Activated T-cell treated with anti-CD3 and anti-CD28 coated beads for 24 hours (primary cell): ENCODE measurements at places on chromosomes 12 and 14.

DNA sequence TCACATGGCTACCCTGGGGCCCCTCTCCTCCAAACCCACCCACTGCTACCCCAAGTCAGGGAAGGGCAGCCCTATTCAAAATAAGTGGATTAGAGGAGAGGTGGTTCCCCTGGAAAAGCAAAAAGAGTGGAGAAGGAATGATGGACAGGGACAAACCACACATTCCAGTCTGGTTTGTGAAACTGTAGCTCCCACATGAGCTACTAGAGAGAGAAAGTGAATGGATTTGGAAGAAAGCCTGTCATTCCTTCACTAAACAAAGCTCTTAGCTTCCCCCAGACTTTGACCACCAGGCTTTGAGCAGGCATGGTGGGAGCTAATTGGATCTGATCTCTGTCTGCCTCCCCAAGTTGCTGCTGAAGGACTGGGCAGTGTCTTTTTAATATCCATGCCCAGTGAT lies 28.0 kb downstream of the CCDC63 start:
- no peak for DNase-seq

DNA sequence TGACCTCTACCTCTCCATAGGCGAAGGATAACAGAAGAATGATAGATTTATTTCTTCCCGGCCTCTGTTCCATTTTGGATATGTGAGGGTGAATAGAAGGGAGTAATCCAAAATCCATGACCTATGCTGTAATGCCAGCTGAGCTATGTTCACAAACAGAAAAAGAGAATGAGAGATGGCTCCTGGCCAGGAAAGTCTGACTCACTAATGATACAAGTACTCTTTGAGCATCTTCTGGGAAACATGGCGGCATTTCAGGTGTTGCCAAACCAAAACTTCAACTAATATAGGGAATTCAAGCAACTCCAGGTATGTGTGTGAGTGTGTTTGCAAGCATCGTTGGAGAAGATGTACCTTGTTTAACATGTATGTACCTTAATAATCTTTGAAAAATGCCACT lies 55.1 kb downstream of the MED13L start:
- peak; percentile 31 for DNase-seq

DNA sequence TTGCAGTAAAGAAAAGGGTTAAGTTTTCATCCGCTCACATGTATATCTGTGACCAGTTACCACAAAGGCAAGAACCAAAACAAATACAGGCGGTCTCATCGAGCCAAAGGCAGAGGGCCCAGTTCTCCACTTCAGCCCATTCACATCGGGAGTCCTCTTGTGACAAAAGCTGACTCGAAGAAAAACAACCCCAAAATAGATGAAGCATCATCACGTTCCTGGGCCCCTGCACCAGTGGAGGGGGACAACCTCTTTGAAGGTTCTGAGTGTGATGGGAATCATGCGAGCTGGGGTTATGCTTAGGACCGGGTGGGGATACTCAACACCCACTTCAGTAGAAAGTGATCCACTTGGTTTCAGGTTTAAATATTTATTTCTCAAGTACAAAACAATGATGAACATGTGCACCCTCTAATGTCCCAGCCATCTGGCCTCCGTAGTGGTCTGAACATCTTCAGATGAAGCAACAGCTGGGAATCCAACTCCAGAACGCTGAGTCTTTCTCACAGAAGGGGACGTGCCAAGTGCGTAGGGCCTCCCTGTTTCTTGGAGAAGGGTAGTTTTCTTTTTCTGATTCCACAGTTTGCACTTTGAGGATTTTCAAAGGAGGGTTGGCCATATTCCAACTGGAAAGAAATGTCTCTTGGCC lies 8.4 kb downstream of the GSC start:
- DNase-seq: no peak

GRCh38 chr14:58817846-58818245 lies 180.1 kb downstream of the DACT1 start:
- DNase-seq: no peak

GRCh38 chr12:94047781-94048567 lies 100.4 kb upstream of the PLXNC1 start:
- DNase-seq: no peak

- DNase-seq: no peak
Measured at GRCh38 chr12:55172686-55173085, 46.5 kb downstream of the OR9K2 start.

DNA sequence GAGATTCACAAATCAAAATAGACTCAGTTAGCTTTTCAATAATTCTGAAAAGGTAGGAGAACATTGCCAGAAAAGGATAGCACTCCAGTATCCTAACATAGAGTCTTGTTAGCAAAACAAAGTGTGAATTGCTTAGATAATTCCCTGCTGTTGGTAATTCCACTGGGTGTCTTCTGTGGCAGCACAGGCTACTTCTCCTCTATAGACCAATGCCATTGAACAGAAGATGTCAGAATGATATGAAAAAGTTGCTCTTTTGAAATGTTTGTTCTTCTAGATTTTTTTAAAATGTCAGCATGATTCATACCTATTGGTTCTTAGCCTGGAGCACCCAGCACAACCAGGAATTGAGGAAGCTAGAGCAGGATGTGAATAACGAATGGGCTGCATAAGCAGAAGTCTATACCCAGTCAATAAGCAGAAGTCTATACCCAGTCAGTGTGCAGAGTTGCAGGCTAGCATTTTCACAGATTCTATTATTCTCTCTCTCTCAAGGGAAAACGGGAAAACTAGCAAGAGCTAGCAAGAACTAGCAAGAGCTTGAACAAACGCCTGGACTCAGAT lies 112.8 kb downstream of the SYT1 start:
- DNase-seq: no peak

- peak; percentile 64 for DNase-seq
Measured at GRCh38 chr14:93112891-93113677, 2.6 kb downstream of the ITPK1 start.

DNA sequence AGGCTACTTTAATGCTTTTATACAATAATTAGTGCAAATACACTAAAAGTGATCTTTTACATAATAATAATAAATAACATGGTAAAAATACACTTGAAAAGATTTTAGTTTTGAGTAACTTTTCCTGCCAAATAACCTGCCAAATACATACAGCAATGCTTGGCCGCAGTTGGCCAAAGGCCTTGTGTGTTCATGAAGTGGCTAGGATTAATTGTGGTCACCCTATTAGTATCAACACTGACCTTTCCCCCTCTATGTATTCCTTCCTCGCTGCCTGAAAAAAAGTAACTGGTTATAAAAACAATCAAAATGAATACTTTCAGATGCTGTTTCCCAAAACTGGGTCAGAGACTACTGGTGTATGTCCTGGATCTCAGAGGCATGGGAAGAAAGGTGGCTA lies 34.3 kb downstream of the KICS2 start:
- DNase-seq: no peak

- DNase-seq: no peak
Measured at GRCh38 chr12:4867384-4867783, 42.3 kb upstream of the KCNA1 start.

DNA sequence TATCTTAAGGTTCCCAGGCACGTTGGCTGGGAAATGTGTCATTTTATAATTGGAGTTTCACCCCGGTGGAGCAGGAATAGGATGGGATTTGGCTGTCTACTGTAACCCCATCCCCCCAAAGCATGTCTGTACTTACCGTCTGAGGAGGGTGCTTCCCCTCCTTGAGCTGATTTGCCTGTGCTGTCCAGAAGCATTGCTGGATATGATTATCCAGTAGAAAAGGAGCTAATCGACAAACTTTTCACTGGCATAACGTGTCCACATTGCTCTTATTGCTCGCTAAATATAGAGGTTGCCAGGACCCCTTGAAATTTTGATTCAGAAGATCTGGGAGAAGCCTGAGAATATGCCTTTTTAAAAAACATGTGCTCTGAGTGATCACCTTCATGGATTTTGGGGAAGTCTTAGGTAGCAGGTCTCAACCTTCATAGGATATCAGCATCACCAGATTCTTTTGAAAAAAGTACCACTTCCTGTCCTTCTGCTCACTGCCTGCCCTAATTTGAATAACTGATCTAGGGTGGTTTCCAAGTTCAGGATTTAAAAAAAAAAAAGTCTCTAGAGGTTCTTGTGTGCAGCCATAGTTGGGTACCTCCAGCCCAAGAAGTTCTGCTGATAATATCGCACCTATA lies 80.4 kb upstream of the KCNA1 start:
- DNase-seq: no peak

DNA sequence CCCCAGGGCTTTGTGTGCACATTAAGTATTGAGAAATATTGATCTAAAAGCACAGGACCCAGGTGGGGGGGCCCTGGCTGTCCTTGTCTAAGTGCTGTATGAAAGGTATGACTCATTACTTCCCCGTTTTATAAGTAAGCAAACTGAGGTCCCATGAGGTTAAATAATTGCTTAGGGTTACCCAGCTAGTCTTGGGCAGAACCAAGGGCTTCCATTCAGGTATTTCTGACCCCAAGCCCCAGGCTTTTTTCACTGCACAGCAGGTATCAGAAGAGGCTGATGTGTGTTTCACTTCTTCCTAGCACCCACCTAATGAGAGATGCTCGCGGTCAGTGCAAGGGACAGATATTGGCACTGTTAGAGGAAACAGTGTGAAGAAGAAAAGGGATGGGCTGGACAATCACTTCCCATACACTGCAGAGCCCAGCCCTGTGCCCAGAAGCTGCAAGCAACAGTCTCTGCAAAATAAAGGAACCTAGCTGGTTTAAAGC lies 4.7 kb upstream of the TC2N start:
- no peak for DNase-seq

- DNase-seq: no peak
Measured at GRCh38 chr12:46354802-46355199, 17.8 kb downstream of the SLC38A2 start.

DNA sequence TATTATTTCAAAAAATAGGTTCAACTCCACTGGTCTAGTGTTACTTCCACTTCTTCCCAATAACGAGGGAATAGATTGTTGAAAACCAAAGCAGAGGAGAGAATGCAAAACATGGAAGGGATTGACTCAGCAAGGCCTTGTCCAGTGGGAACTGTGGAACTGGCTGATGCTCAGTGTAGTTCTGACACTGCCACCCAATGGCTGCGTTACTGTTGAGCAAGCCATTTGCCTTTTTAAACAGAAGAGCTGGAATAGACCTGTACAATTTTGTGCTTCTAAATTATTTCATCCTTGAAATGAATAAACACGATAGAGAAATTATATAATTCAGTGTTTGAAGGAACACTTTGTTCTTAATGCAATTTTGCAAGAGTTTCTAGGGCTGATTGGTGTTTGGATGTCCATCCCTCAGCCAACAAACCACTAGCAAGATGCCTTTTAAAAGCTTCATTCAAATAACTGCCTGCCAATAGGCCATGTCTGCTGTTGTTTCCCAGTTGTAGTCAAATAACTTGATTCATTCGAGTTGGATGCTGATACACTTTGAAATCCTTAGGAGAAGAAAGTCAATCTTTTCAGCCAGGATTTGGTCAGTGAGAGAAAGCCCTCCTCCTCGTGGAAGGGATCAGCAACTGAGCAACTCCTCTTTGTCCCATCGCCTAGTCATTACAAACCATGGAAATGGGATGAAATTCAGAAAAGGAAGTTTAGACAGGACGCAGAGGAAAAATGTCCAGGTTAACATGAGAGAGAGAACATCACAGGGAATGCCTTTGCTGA lies 7.3 kb upstream of the MGP start:
- DNase-seq: no peak

- no peak for DNase-seq
Measured at GRCh38 chr12:86158956-86159355, 97.2 kb downstream of the MGAT4C start.

GRCh38 chr12:96774496-96775256 lies 132.4 kb upstream of the NEDD1 start:
- no peak for DNase-seq

DNA sequence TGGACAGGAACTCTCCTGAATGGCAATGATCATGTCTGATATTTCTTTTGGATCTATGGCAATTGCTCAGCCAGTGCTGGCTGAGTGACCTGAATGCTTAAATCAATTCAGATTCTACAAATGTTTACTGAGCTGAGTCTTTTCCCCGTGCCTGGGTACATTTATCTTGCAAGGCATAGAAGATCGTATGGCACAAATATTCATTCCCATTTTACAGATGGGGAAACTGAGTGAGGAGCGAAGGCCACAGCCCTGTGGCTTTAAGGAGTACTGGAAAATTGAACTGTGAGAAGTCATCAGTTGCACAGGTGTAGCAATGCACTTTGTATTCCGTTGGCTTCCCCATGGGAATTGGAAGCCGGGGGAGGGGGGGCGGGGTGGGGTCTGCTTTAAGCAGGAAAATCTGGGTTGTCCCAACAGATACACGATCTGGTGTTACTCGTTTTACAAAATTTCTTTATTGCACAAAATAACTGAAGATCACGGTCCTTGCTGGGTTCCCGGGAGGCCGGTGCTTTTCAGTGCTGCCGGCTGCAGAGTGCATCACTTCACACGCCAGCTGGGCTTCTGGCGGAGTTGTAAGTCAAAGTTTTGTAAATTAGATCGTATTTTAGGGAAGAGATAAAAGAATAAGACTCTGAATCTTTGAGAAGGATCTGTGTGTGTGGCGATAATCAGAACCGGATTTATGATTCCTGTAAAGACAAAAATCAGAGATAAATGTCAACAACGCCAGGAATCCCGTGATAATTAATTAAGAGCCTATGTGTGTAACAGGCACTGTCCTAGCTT lies 75.0 kb upstream of the MAP1LC3B2 start:
- no peak for DNase-seq

- DNase-seq: no peak
Measured at GRCh38 chr12:92908108-92908507, 21.0 kb downstream of the EEA1 start.

DNA sequence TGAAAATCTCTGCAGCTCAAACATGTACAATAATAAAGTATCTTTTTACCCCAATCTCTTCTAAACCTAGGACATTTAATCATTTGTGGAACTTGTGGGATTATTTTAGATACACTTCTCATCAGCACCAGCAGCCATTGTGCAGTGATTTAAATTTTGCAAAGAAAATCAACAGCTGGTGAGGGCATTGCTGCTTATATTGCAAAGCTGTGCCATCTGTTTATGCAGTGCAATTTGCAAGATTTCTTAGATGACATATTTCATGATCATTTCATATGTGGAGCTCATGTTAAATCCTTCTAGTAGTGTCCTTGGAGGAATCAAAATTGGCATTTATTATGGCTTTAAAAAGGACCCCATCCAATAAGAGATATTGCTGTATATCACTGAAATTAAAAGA lies 320.7 kb downstream of the BTG1 start:
- DNase-seq: no peak

GRCh38 chr14:64174922-64175782 lies 119.0 kb downstream of the ESR2 start:
- DNase-seq: no peak
